ENCODE measurements at places on chromosomes 7 and 10.

GRCh38 chr10:96784253-96784652, 47.8 kb upstream of the LCOR start:
- DNase-seq, result no peak

DNA sequence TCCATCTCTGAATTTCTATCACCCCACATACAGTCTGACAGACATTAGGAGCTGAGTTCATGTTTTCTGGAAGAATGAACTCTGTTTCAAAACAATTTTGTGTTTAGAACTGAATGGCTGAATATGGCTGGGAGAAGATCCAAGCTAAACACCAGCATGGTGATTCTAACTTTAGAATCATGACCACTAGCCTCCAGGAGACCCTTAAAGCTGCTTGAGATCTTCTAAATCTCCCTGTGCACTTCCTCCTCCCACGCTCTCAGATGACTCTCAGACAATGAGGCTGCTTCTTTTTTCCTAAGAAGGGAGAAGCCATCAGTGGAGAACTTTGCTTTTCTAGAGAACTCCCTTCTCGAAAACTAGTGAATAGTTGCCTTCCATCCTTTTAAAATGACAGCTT, 711.2 kb downstream of the GRID1 start:
- no peak for DNase-seq

GRCh38 chr10:19874791-19875190, 58.6 kb downstream of the PLXDC2 start:
- DNase-seq, result no peak

- no peak for DNase-seq
These were observed 19.9 kb downstream of the MINDY4 start for GRCh38 chr7:30791114-30791513.

GRCh38 chr7:13542451-13542850, 447.0 kb downstream of the ETV1 start:
- no peak for DNase-seq

- DNase-seq, result no peak
These were observed 4.1 kb upstream of the VPS26A start for GRCh38 chr10:69119896-69120295.

DNA sequence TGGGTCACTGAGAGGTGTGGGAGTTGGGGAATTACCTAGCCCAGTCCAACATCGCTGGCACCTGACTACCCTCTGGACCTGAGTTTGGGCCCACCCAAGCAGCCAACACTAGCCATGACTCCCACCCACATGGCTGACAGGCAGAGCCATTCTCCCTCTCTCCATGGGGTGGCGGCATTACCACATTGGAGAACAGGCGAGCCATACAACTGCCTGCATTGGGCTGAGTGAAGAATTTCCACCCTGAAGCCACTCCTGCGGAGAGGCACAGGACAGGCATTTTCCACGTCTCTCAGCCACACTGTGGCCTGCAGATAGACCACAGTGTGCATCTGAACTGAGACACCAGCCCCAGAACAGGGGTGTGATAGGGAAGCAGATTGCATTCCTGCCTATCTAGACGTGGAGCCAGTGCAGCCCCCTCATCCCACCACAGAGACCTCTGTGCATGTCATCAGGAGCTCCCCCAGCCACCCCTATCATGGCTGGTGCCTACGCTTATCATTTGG, 58.2 kb upstream of the ANTXRL start:
- DNase-seq, result peak; percentile 26

DNA sequence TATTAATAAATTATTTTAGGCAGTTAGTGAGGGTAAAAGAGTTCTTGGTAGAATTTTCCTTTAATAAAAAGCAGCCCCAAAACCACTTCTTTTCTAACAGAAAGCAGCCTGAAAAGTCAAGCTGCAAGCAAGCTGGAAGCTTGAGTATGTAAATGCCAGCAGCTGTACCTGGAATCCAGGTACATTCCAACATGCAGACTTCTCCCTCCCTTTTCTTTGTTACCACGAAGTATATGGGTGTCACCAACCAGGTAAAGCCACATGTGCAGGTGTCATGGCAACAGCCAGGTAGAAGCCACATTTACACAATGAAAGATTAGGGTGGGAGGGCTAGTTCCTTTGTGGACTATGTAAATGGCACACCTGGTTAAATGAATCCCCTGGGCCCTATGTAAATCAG, 114.6 kb downstream of the EPC1 start:
- DNase-seq, result no peak

GRCh38 chr10:17915181-17915580, 36.5 kb upstream of the SLC39A12 start:
- no peak for DNase-seq

- no peak for DNase-seq
These were observed 201.5 kb upstream of the GNAI1 start for GRCh38 chr7:79933144-79933543.

- no peak for DNase-seq
These were observed 66.9 kb downstream of the MCMBP start for GRCh38 chr10:119805702-119806230.

DNA sequence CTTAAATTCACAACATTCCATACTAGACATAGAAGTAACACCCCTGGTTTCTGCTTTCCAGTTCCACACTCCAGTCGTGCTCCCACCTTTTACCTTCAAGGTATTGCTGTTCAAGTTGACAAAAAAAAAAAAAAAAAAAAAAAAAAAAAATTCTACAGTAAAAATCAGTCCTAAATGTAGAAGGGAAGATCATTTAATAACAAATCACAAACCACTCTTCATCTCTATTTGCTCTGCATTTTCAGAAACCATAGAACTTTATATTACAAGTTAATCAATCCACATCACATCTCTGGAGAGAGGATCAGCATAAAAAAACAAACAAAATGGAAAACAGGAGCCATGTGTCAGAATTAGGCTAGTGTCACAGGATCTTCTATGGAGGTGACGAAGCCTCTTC, 206.3 kb upstream of the KLF14 start:
- no peak for DNase-seq

GRCh38 chr7:151080067-151080521, 515 bp downstream of the FASTK start:
- no peak for DNase-seq

DNA sequence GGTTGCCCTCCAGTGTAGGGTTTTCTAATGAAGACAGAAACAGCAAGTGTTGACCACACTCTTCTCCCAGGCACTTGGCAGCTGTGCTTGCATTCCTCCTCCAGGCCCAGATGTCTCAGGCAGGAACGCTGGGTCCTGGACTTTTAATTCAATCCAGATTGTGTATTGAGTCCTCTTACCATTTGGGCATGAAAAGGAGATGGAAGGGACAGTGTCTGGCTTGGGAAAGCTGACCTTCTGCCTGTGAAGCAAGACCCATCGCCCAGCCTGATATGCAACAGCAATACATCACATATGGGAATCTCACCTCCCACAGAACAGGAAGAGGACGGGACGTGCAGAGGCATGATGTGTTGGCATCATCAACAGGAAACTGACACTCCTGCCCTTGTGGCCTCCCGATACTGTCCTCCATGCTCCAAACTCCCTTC, 174.4 kb upstream of the LYZL2 start:
- DNase-seq, result no peak

GRCh38 chr10:89515031-89515841, 20.2 kb downstream of the SLC16A12 start:
- DNase-seq, result no peak

GRCh38 chr10:63630085-63630930, 109.1 kb downstream of the REEP3 start:
- DNase-seq, result peak; percentile 72

DNA sequence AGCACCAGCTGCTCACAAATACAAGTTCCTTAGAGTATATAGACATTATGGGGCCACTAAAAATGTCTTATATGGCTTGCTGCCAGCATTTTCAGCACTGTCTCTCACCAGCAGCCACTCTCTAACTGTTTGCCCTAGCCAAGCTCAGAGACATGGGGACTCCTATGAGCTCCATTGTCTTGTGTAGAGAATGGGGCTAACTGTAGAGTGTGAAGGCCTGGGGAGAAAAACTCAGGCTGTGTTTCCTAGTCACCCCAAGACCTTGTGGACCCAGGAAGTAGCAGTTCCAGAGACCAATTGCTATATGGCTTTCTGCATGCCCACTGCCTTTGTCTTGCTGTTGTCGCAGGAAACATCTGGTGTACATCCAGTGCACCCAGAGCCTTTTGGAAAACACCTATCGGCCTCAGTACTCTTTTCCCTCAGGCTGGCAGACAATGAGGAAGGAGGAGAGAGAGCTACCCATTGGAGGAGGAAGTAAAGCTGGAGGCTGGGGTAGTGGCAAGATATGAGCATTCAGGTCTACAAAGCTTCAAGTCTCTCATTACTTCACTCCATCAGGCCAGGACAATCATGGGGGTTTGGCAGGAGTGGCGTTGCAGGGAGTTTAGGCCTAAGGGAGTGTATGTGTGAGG, 28.4 kb downstream of the ENTPD1 start:
- no peak for DNase-seq

DNA sequence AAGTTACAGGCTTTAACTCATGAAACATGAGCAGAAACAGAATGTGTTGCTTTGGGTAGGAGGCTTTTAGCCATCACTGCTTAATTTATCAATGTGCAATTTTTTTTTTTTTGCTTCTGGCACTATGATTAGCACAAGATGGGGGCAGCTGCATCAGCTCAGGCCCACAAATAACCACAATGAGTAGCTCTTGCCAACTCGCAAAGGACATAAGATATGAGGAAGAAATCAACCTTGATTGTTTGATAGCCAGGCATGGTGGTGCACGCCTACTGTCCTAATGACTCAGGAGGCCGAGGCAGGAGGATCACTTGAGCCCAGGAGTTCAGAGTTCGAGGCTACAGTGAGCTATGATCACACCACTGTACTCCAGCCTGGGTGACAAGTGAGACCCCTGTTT, 12.3 kb downstream of the NOD1 start:
- DNase-seq, result no peak

DNA sequence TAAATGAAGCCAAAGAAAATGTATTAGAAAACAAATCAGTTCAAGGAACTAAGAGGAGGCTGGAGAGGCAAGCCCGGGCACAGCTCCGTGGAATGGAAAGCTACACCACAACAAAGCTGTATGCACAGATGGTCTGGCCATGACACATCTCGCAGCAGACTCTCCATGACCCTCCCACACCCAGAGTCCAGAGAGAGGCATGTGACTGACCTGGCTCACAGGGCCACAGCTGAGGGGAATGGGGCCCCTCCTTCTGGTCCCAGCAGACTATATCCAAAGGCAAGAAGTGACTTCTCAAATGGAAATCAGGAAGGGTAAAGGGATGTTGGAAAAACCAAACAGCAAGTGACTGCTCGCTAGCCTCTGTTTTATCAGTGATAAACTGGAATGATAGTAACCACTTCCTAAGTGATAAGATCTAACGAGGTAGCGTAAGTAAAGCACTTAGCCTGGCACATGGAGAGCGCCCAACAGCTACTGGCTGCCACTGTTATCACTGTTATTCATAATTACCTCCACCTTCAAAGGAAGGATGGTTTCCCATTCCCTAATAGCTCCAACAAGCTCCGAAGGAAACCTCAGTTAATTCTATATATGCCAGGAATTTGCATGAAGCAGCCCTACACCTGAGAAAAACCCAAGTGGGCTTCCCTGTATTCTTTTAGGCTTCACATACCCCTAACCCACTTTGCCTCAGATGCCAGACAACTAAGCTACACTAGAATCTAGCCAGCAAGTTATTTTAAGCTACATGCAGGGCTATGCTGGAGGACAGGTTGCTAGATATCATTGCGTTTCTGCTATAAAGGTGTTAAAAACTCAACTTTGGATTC, 8.4 kb downstream of the OSBPL3 start:
- DNase-seq, result no peak

GRCh38 chr10:21599582-21599981, 65.5 kb downstream of the MLLT10 start:
- DNase-seq, result no peak

GRCh38 chr7:492714-493065, 27.0 kb downstream of the PDGFA start:
- DNase-seq, result no peak

DNA sequence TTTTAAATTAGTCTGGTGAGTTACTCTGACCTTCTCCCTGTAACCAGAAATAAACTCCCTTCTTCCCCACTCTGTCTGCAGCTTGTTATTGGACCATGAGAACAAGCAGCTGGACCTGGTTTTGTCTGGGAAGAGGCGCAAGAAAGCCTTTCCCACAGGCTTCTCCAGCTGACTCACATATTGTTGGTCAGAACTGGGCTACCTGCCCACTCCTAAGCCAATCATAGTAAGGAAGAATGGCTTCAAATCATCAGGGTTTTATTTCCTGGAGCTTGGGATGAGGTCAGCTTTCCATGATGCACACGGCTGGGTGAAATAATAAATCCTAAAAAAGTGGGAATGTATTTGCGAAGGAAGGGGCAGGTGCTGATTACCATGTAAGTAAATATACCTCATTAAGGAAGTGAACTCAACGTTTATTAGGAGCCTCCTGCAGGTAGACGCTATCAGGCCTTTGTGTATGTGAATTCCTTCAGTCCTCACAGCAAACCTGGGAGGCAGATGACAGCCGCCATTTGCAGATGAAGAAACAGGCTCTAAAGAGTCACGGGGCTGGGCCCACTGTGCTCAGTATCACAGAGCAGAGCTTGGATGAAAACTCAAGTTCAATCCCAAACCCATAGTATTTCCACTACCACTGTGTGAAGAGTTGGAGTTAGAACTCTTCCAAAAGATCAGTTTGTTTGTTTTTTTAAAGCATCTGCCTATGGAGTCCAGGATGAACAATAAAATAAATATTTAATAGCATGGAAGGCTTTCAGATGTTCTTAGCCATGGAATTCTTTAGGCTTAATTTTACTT, 32.8 kb downstream of the IL15RA start:
- DNase-seq, result no peak

Measured in central memory CD4-positive, alpha-beta T cell (primary cell).